GM13976 (cell line): ENCODE measurements at places on chromosomes 3 and 15.
A peak's percentile ranks its signal among the peaks of the same experiment; 100 is the strongest.

DNA sequence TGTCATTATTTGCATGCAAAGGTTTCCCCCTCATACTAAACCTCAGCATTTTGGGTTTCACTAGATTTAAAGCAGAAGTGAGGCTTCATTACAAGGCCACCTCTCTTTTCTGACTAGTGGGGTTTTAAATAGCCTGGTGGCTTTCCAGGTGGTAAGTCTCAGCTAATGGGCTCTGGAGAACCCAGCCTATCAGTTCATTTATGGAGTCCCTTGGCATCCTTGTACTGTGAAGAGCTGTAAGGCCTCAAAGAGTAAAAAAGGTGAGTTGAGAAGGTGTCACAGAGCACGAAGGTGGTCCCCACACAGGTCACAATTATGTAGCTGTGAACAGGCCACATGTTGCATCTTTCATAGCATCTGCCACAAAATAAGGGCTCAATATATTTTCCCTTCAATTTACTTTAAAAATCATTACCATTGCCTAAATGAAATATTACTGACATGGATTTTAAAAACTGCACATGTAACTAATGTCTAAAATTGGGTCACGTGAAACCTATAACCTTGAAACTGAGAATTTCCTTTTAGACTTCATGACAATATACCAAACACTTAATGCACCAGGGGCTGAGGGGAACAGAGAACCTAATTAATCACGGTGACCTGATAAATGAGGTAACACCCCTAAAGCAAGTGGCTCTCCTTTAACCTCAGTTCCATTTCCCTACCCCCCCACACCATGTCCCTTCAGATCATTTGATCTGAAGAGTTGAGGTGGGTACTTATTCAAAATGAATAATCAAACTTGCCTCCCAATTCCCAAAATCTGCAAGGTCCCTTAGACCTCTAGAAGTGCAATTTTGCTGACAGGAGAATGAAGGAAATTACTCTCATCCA, 1.3 kb downstream of the NGLY1 start:
- peak; percentile 71 for DNase-seq

- DNase-seq, result no peak
These were observed 435.8 kb downstream of the SHQ1 start for GRCh38 chr3:72412340-72412956.

DNA sequence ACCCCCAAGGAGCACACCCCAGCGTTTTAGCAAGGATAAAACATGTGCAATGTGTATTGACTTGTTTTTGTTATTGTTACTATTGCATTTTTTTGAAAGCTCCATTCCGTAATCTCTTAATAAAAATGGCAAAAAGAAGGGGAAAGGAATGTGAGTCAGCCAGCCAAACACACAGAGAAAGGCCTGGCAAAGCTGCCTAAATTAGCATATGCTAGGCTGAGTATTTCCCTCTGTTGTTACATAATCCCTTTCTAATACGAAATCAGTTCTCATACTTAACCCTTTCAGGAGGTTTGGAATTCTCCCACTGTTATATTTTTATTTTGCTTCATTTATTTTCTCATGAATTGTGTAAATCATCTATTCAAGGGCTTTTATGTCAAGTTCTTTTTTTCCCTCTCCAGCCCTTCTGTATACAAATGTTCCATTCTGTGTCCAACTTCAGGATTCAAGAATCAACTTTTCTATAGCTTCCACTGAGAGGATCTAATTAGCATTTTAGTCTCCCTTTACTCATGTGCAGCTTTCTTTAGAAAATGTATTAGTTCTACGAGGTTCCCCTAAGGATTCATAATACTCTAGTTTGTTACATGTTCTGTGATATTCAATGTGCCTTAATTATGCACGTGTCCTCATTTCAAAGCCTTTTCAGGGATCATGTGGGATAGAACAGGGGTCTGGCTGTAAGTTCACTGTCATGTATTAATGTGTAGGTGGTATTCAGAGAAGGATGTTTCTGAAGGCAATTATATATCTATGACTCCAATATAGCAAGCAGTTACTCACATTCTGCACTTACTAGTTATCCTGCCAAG, 9.2 kb downstream of the CADM2 start:
- DNase-seq, result no peak

DNA sequence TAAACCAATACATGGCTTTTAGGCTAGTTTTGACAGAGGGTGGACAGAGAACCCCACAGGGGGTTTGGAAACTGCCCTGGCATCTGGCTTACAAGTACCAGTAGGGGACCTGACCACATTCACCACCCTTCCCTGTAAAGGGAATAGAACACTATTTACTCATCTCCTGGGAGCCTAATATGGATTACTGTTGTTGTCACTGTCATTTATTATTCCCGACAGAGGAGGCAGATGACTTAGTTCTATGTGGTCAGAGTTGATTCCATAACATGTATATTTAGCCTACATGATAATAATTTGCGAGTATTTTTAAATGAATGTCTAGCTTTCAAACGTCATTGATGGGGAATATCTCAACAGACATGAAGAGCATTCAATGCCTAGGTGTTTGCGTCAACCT, 15.9 kb downstream of the ZBTB38 start:
- no peak for DNase-seq

GRCh38 chr3:3241596-3241995, 62.1 kb upstream of the CRBN start:
- no peak for DNase-seq

- DNase-seq, result peak; percentile 32
These were observed 101.7 kb upstream of the TPM1 start for GRCh38 chr15:62940755-62941361.

- DNase-seq, result peak; percentile 60
These were observed 901 bp upstream of the MANF start for GRCh38 chr3:51384055-51384725.

GRCh38 chr15:100668348-100668745, 66.0 kb downstream of the ASB7 start:
- DNase-seq, result no peak

DNA sequence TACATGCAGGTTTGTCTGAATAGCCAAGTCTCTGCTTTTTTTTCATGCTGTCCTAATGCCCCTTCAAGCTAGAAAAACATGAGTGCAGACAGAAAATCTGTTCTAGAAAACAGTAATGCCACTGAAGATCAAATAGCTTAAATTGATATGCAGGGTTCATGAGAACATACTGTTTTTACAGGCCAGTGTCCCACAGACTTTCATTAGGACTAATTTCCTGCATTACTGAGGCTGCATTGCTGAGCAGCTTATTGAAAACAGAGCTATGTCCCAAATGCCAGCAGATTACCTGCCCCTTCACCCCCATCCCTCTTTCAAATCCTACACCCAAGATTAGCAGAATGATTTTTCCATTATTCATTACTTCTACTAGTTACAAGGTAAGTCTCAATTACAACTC, 665 bp downstream of the TM4SF18 start:
- no peak for DNase-seq

DNA sequence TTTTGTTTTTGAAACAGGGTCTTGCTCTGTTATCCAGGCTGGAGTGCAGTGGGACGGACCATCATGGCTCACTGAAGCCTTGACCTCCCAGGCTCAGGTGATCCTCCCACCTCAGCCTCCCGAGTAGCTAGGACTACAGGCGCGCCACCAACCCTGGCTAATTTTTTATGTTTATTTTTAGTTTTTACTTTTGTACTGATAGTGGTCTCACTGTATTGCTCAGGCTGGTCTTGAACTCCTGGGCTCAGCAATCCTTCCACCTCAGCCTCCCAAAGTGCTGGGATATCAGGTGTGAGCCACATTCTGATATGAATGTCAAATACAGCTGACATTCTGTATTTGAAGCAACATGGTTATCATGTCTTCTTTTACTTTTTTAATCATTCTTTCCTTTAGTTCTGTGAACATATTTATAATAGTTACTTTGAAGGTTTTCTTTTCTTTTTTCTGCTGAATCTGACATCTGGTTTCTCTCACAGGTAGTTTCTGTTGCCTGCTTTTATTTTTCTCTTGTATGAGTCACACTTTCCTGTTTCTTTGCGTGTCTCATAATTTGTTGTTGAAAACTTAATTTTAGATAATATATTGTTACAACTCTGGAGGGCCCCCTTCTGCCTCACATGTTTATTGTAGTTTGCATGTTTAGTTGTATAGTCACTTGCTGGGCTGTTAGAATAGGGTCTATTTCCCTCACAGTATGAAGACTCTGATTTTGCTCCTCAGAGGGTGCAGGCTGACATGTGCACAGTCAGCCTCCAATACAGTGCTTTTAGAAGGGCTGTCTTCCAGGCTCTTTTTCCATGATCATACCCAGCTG, 8.4 kb upstream of the CNTN4 start:
- no peak for DNase-seq
